ENCODE measurements at places on chromosomes 3 and 15.

GRCh38 chr15:63407612-63408011 lies 26.0 kb upstream of the CA12 start:
- DNase-seq = no peak

- peak; percentile 35 for DNase-seq
Measured at GRCh38 chr3:8324747-8325146, 176.9 kb upstream of the LMCD1 start.

- DNase-seq = no peak
Measured at GRCh38 chr3:22045882-22046281, 294.9 kb upstream of the ZNF385D start.

GRCh38 chr15:22992024-22992326 lies 11.8 kb upstream of the CYFIP1 start:
- DNase-seq = no peak

GRCh38 chr3:100022506-100022905 lies 91.8 kb downstream of the FILIP1L start:
- DNase-seq = no peak

- no peak for DNase-seq
Measured at GRCh38 chr3:14899993-14900618, 47.3 kb upstream of the NR2C2 start.

DNA sequence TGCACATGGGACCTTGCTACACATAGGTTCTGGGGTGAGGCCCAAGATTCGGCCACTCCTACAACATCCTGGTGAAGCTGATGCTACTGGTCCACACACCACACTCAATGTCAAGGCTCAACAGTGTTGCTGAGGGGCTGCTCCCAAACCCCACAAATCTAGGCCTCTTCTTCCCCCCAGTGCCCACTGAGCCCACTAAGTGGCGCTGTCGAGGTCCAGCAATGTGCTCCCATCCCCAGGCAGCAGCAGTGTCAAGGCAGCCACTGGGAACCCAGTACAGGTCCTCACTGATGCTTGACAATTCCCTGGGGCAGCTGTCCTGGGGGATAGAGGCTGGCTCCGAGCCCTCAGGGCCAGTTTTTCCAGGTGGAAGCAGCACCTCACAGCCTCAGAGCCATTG lies 21.5 kb downstream of the SCN5A start:
- DNase-seq = peak; percentile 13

GRCh38 chr3:16849795-16850194 lies 35.0 kb upstream of the PLCL2 start:
- DNase-seq = no peak

GRCh38 chr3:45719655-45720487 lies 30.7 kb downstream of the SACM1L start:
- no peak for DNase-seq

- no peak for DNase-seq
Measured at GRCh38 chr3:162200836-162201235, 704.2 kb downstream of the OTOL1 start.

DNA sequence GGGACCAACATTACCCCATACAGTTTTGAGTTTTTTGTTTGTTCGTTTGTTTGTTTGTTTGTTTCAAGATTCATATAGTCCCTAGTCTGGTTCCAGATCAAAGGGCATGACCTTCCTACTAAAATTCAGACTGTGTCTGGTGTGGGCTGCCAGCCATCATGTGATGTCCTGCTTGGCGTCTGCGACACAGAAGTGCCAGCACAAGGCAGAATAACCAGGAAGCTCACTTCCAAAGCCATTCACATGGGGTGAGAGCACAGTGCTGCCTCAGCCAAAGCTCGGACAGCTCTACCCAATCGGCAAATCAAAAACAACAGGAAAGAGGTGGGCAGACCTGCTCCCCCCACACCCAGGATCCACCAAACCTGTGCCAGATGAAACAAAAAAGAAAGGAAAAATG lies 142.6 kb upstream of the THBS1 start:
- DNase-seq = no peak

- DNase-seq = no peak
Measured at GRCh38 chr3:113454630-113455029, 13.3 kb upstream of the CFAP44 start.

DNA sequence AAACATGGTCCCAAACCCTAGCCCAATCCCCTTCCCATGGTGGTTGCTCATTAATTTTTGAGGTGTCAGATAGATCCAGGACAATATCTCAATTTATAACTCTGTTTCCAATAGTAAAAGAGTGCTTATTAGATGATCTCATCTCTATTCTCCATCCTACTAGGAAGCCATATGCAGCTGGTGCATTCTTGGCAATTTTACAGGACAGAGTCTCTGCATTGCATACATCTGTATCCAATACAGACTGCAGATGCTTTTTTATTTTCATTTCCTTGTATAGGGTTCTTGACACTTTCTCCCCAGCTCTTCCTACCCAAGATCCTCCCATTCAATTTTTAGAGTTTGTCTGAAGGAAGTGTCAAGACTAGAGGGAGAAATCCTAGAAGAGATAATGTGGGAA lies 194.8 kb upstream of the DPH6 start:
- DNase-seq = no peak

DNA sequence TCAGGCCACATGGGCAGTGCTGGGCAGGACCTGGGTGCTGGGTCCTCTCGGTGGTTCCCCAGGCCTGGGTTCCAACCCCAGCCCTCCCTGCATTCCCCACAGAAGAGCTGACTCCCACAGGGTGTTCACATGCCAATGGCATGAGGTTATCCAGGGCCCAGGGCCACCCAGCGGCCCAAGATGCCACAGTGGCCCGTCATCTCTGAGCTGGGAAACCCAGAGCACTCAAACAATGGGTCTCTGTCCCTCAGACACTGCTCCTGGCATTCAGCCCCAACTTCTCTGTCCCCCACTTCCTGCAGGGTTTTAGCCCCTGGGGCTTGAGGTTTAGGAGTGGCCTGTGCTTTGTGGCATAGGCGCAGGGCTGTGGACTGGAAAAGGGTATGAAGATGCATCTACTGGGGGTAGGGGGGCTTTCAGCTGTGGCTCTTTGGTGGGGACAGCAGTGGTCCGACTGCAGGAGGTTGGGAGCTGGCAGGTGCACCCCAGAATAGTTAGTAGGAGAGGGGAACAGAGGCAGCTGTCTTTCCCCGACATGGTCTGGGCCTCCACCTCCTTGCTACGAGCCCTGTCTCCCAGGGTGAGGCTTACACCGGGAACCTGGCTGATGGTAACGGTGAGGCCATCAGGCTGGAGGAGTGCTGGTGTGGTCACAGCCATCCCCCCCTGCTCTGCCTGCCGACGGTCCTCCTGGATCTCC lies 1.7 kb downstream of the CCDC9B start:
- DNase-seq = no peak

GRCh38 chr3:127669541-127670228 lies 3.1 kb upstream of the ABTB1 start:
- no peak for DNase-seq

- DNase-seq = no peak
Measured at GRCh38 chr3:97721446-97721845, 43.1 kb upstream of the ARL6 start.

DNA sequence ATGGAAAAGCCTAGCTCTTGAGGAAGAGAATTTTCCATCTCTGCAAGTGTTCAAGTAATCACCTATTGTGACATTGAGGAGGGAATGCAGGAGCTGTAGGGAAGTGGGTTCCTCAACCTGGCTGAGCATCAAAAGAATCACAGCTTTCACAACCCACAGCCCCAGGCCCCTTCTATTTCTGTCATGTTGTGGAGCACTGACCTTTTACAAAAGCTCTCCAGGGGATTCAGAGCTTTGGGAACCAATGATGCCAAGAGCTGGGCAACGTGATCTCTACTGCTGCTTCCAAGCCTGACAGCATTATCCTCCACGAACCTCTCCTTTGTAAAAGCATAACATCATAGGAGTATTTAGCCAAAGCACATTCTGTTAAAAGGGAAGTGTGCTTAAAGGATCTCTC lies 231.1 kb downstream of the ADAMTS9 start:
- no peak for DNase-seq

DNA sequence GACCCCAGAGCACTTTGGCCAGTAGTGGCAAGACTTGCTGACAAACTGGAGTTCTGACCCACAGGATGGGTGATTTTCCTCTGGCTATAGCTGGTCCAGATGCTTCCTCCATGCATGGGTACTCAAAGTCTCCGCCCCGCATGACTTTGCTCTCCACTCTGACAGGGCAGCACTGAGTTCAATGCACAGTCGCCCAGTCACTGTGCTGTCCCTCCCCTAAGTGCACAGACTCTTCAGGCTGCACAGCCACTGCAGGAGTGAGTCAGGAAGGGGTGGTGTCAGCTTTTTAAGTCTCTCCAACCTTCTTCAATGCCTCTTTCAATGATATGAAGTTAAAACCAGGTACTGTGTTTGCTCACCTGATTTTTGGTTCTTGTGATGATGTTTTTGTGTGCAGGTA lies 17.8 kb downstream of the TEX9 start:
- DNase-seq = no peak

GRCh38 chr3:1091286-1091685 lies 1.5 kb upstream of the CNTN6 start:
- no peak for DNase-seq

DNA sequence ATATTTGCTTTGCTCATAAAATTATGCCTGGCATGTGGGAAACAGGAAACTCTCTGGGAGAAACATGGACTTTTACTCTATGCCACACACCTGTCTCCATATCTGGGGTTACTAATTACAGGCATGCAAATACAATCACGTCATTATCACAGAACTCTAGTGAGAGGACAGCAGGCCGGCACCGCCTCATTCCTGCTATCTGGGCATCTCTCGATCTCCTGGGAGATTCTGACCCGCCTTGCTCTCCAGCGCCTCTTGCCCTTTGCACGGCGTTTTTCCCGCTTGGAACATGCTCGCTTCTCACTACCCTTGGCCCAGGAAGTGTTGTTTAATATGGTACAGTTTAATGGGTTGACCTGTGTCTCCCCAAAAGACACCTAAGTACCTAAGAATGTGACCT lies 45.4 kb upstream of the PARL start:
- DNase-seq = no peak

DNA sequence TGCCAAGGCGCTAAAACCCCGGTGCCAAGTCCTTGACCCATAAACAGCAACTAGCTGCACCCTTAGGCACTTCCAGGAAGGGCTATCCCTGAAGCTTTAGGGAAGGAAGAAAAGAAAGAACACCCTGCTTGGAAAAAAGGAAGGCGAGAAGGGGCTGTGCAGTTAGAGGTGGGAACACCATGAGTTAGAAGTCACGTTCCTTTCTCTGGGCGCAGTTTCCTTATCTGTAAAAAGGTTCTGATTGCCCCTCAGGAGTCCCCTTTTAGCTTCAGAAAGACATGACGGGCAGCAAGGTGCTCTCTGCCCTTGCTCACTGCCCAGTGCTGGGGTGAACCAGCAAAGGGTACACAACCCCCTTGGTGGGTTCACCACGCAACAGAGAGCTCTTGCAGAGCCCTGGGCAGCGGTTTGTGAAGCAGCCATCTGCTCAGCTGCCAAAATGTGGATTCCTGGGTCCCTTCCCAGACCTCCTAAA lies 798 bp downstream of the GCHFR start:
- DNase-seq = no peak

GRCh38 chr15:82572311-82572710 lies 32.1 kb upstream of the RPS17 start:
- DNase-seq = no peak

- no peak for DNase-seq
Measured at GRCh38 chr3:115469649-115470048, 153.7 kb upstream of the GAP43 start.

DNA sequence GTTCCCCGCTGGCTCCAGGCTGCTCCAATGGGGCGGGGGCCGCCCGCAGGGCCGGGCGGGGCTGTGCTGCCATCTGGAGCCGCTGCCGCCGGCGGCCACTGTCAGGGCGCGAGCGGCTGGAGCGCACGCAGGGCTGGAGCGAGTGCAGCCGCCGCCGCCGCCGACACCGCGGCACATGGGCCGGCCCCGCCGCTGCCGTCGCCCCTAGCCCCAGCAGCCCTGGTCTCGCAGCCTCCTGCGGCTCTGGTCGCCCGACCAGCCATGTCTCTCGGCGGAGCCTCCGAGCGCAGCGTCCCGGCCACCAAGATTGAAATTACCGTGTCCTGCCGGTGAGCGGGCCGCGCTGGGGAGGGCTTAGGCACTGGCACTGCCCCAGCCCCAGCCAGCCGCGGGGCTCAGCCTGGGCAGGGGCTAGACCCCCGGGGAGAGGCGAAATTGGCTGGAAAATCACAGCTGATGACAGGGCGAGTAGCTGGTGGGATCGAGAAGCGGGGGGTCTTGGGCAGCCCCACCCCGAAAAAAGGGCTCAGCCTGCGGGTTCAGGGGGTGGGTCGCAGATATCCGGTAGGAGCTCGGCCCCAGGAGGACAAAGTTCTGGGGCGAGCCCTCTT lies at the start of gene CPNE9:
Gene CPNE9 (plus strand): TSS at position 98 of the 611 bp plus-strand sequence. CDS start 164 bp downstream, at position 262.
- no peak for DNase-seq

- no peak for DNase-seq
Measured at GRCh38 chr3:132380920-132381319, 36.4 kb upstream of the DNAJC13 start.

GRCh38 chr3:13600950-13601691 lies 52.2 kb downstream of the FBLN2 start:
- no peak for DNase-seq

DNA sequence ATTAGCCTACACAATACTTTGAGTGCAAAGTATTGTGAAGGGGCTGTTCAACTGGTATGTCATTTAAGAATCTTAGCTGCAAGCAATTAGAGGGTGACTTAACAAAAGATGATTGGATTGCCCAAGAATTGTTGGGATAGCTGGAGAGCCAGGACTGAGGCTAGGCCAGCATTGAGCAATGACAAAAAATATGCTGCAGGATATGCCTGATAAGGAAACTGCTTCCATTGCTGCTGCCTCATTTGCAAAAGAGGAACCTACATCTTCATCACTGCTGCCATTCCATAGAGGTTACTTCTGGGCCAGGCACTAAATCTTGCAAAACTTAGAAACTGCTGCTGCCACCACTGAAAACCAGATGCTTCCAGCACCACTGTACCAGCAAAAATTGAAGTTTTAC lies 108.0 kb upstream of the TBC1D5 start:
- no peak for DNase-seq

- no peak for DNase-seq
Measured at GRCh38 chr15:92645051-92645631, 10.4 kb downstream of the FAM174B start.

GRCh38 chr3:40130721-40131120 lies 178.8 kb upstream of the EIF1B start:
- DNase-seq = no peak
